Stimulated activated CD8-positive, alpha-beta memory T cell treated with anti-CD3 and anti-CD28 coated beads, Interleukin-4, amount 100 ng/mL, for 1 hour (primary cell): ENCODE measurements at places on chromosomes 5 and 9.

DNA sequence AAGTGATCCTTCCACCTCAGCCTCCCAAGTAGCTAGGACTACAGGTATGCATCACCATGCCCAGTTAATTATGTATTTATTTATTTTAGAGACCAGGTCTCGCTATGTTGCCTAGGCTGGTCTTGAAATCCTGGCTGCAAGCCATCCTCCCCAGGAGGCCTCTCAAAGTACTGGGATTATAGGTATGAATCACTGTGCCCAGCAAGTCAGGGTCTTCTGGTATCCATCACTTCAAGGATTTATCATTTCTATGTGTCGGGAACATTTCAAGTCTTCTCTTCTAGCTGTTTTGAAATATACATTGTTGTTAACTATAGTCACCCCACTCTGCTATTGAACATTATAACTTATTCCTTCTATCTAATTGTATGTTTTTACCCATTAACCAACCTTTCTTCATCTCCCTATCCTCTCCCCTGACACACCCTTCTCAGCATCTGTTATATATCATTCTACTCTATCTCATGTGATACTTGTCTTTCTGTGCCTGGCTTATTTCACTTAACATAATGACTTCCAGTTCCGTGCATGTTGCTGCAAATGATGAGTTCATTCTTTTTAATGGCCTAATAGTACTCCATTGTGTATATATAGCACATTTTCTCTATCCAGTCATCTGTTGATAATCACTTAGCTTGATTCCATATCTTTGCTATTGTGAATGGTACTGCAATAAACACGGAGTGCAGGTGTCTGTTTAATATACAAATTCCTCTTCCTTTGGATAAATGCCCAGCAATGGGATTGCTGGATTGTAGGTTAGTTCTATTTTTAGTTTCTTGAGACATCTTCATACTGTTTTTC is 26.4 kb downstream of the UTP15 start:
- DNase-seq: no peak

GRCh38 chr5:44943647-44944046 is 134.9 kb downstream of the MRPS30 start:
- DNase-seq: no peak

DNA sequence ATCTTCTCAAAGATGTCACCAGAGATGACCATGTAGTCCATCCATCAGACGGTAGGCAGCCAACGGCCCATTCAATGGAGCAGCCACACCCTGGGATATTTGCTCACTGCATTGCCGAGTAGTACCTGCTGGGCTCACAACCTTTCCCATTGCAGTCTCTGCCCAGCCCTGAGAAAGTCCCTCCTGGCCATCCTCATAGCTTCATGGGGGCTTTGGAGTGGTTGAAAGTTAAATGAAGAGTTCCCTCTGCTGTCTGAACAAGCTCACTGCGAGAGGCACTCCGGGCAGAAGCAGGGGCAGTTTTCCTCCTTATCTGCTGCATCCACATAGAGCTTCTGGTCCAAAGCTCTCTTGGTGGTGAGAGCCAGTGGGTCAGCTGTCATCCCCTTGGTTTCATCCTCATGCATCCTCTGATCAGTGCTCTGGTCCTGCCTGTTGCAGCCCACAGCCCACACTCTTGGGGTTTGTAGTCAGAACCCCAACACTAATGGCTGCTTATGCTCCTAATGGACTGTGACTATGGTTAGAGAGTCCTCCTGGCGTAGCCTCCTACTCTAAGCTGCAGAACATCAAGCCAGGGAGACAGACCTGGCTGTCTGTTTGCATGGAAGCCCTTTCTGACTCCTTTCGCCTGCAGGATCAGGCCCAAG is 23.3 kb downstream of the TNFSF8 start:
- no peak for DNase-seq

GRCh38 chr9:99300603-99301002 is 78.5 kb downstream of the SEC61B start:
- no peak for DNase-seq

- no peak for DNase-seq
Measured at GRCh38 chr5:13350767-13351166, 593.7 kb downstream of the DNAH5 start.

DNA sequence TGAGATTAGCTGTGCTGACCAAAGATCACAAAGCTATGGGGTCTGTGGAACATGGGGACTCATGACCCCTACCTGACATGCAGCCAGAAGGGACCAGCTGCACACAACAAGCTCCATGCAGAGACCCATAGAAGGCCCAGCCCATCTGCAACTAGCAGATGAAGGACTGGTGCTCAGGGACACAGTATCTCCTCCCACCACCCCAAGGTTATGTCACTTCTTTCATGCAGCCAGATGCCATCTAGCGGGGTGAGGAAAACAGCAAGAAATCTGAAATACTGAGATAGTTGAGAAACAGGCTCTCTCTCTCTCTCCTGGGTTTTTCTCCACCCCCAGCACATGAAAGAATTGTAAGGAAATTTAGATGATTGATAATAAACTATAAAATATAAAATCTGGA is 161.3 kb upstream of the DAPK1 start:
- no peak for DNase-seq

DNA sequence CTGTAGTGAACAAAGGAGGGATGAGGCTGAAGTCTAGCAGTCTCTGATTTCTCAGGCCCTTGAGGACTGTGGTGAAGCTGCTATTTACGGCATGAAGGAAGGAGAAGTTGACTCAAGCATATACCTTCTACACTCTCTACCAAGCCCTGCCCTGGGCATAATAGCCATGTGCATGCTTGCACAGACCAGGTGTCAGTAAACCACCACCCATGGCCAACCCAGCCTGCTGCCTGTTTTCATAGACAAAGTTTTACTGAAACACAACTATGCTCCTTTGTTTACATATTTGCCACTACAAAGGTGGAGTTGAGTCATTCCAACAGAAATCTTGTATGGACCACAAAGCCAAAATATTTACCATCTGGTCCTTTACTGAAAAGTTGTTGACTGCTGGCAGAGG is 126.9 kb downstream of the PAPPA start:
- no peak for DNase-seq

DNA sequence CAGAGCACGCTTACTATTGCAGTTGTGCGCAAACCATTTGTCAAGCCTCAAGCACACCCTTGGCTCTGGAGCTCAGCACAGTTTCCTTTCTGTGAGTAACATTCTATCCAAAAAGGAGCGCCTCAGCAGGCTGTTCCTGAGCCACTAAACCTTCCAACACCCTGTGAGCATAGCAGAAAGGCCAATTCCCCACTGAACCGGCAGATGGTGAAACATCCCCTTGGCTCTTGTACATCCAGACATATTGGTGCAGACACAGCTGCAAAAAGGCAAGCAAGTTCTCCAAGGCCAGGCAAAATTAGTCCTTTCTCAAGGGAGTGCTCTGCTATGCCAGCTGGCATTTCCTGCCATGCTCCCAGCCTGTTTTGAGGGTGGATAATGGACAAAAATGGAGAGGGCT is 44.1 kb upstream of the CEMIP2 start:
- no peak for DNase-seq

- no peak for DNase-seq
Measured at GRCh38 chr9:110864011-110864410, 174.3 kb downstream of the LPAR1 start.

- no peak for DNase-seq
Measured at GRCh38 chr5:79200573-79201183, 35.3 kb upstream of the JMY start.

DNA sequence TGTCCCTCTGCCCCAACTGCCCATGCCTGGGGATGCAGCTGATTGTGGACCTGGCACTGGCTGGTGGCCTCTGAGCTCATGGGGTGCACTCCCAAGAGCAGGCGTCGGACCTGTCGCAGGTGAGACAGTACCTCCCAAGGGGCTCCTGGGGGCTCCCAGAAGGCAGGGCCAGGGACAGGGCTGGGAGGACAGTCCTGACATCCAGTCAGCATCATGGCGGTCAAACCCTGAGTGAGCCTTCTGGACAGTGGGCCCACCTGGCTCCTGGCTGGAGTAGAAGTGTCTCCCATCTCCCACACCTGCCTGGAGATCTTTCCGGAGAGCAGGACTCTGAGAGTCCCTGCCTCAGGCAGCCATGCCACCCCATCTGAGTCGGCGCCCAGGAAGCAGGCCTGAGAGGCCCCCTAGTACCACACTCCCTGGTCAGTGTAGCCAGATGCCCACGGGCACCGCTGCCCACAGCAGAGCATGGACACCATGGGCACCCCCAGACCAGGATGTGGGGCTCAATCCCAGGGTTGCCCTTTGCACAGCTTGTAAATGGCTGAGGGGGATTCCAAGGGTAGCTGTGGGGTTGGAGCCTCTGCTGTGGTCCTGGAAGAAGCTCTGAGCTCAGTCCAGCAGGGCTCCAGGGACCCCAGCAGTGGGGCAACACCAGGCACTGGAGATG is 6.6 kb downstream of the LCN9 start:
- no peak for DNase-seq

DNA sequence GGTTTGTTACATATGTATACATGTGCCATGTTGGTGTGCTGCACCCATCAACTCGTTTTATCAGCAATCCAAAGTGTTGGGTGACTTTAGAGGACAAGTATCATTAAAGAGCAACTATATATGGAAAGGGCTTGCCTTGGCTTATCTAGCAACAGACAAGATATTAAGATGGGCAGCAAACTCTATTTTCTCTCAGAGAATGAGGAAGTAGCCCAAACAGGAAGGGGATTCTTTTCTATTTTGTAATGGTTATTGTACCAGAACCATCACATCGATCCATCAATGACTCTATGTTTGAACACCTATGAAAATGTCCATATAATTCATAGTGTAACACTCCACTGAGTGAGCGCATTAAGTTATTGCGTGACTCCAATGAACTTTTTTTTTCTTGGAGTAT is 260.1 kb upstream of the SLC24A2 start:
- no peak for DNase-seq

- DNase-seq: no peak
Measured at GRCh38 chr5:116439905-116440304, 134.7 kb downstream of the SEMA6A start.

GRCh38 chr5:160792732-160793529 is 59.1 kb downstream of the ATP10B start:
- DNase-seq: no peak

GRCh38 chr5:87539839-87540238 is 127.1 kb upstream of the CCNH start:
- no peak for DNase-seq

GRCh38 chr9:38288502-38288901 is 104.0 kb upstream of the ALDH1B1 start:
- DNase-seq: no peak

DNA sequence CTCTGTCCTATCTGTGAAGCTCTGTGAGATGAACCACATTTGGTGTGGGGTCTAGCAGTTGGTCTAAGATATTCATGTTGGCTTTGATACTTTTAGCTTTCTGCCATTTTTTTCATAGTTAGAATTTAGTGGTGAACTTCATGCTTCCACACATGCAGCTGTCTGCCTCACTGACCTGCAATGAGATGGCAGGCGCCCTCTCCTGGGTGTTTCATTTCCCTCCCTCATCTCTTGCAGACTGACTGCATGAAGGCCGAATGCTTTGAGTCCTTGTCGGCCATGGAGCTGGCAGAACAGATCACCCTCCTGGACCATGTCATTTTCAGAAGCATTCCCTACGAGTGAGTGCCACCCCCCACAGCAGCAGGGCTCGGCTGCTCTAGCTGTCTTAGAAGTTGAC is 26.1 kb upstream of the CKMT2 start:
- no peak for DNase-seq
